ENCODE measurements at places on chromosomes 5 and 9. TPM values are rescaled to one million over a fixed set of nuclear protein-coding genes. Genes with fewer than 3 reads are reported as not detected.
A peak's percentile ranks its signal among the peaks of the same experiment; 100 is the strongest.

The PTGER4 gene
- 2.8 TPM for total RNA-seq

The VCAN gene
- total RNA-seq = 7.3 TPM

DNA sequence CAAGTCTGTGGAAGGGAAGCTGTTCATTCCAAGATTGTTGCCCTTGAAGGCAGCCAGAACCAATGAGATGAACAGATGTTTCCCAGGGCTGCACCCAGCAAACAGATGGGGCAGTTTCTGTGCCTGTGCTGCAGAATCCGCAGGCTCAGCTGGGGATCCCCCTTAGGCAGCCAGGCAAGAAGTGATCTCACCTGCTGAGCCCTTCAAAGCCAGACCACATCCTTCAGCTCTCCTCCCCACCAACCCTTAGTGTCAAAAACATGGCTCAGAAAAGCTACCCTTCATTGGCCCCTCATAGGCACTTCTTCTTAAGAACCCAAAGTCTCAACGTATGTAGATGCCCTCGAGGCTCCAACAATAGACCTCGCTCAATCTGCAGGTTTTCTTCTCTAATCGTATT is 626.7 kb downstream of the CCDC171 start:
- DNase-seq = no peak

DNA sequence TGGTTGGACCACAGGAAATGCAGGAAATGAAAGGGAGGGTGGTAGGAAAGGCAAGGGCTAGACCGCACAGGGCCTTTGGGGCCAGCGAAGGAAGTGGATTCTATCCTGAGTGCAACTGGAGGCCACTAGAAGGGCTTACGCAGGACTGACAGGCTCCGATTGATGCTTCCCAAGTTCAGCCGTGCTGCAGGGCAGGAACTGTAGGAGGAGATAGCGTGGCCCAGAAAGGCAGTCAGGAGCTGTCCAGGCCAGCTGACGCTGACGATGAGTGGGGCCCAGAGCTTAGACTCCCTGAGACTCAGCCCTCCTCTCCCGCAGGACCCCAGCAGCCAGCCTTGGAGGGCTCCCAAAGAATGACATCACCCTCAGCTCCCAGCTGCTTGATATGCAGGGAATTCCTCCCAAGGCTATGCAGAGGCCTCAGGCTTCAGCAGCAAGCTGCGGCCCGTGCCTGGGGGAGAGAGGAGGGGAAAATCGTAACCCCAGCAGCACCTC is 48.8 kb downstream of the KCNIP1 start:
- peak; percentile 66 for DNase-seq

DNA sequence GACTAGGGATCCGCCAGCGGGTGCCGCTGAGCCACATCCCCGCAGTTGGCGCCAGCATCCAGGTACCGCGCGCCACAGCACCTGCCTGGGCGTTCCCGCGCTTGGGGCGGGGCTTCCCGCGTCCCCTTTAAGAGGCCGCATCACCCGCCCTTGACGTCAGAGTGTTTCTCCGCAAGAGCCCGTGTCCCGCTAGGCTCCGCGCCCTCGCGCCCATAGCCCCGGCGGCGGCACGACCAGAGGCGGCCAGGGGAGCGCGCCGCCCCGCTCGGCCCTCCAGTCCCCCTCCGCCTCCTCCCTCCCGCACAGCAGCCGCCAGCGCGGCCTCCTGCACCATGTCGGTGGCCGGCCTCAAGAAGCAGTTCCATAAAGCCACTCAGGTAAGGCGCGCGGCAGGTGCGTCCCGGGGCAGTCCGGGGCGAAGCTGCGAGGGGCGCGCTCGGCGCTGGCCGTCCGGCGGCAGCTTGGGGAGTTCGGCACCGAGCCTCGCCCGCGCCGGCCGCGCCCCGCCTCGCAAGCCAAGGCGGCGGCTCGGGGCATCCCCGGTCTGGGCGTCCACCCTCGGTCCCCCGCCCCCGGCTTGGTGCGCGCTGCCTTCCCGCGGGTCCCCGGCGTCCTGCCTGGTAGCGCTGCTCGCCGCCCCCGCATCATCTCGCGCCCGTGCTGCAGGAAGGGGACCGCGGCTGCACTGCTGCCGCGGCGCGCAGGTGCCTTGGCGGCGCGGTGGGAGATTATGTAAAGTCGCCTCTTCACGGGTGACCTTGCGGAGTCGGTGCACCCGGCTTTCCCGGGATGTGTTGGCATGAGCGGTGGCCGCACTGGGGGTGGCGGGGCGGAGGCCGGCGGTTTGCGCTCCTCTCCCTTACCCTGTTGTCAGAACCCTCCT is at the start of gene SH3GL2:
Gene SH3GL2 (plus strand): TSS at position 156 of the 883 bp plus-strand sequence.
- DNase-seq = no peak

DNA sequence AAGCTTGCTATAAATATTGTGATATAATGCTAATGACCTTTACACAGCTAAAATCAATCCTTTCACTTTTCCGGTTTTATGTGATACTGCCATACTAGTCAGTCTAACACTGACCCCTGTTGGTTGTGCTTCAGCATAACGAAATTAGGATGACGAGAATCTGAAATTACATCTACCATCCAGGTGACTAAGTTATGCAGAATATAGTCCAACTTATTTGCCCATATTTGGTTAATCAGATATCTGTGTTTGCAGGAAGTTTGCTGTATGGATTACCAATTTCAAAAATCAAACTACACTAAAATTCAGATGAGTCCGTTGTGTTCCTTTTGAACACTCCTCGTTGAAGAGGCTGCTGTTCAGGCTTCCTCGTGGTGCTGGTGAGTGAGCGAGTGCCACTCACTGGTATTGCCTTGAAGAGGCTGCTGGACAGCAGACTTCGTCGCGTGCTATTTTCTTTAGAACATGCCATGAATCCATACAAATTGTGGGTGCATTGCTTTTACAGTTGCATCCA is 32.5 kb downstream of the TENT4A start:
- DNase-seq = no peak

All from ovary (tissue), 10 donors.